ENCODE measurements at places on chromosomes 7 and 10.
A peak's percentile ranks its signal among the peaks of the same experiment; 100 is the strongest.

DNA sequence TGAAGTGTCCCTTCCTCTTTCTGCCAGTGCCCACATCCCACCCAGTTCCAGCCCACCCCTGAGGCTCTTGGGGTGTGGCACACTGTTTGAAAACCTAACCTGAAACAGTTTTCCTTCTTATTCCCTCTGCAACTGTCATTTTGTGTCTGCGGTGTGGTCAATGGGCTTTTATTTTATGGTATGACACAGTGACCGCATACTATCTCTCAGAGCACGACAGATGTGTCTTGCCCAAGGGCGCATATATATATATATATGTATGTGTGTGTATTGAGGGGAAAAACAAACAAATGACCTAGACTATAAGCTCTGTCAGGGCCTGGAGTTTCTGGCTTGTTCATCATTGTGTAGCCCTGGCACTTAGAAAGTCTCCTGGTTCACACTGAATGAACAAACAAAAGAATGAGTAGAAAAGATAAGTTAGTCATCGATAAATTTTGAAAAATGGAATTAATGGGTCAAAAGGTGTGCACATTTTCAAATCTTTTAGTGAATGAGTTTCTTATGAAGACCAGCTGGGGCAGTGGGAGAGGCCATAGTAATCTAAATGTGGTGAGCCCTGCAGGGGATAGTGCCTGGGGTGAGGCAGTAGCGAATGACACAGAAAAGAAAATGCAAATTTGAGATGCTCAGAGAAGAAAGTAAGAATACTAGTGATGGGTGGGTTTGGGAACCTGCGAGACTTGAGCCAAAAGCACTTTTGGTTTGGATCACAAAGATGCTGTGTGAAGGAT lies 198.4 kb downstream of the SNX10 start:
- no peak for DNase-seq

- DNase-seq = no peak
These were observed 28.7 kb upstream of the USP6NL start for GRCh38 chr10:11639849-11640764.

GRCh38 chr7:128172963-128173362 lies 68.1 kb upstream of the LEP start:
- DNase-seq = no peak

DNA sequence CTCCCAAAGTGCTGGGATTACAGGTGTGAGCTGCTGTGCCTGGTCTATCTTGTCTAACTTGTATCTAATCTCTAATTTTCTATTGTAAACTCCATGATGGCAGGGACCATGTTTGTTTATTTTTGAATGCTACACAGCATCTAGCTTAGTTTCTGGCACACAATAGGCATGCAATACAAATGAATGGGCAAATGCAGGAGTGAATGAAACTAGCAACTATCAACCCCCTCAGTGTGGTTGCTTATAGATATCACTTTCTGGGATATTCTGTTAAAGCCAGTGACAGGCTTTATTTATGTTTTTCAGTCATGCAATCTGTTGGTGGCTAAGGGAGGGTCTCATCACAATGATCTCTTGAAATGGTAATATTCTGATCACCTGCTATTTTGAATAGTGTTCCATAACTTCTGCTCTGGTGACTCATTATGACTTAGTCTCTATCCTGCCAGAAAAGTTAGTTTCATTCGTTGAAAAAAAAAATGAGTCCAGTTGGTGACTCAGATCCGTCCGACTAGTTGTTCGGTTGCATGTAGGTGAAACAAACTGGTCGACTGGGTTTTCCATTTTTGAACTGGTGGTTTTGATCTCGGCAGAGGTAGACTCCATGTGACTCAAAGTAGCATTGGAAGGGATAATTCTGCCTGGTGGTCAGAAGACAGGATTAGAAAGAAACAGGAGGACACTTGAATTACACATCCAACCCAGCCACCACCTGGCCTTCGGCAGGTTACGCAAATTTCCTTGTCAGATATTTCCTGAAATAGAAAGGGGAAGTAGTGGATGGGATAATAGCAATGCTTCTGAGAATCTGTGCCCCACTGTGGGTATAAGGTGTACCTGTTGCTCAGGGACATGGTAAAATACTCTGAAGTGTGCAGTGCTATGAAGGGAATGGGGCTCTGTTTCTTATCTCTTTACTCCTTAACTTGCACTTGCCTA lies 76.8 kb downstream of the GATA3 start:
- peak; percentile 82 for DNase-seq

- DNase-seq = no peak
These were observed 240.4 kb downstream of the CAMK1D start for GRCh38 chr10:12589791-12590190.

Data from astrocyte (in vitro differentiated cells and primary cell).